ENCODE measurements at places on chromosomes 4 and X. TPM values are rescaled to one million over a fixed set of nuclear protein-coding genes. Genes with fewer than 3 reads are reported as not detected.
A peak's percentile ranks its signal among the peaks of the same experiment; 100 is the strongest.

DNA sequence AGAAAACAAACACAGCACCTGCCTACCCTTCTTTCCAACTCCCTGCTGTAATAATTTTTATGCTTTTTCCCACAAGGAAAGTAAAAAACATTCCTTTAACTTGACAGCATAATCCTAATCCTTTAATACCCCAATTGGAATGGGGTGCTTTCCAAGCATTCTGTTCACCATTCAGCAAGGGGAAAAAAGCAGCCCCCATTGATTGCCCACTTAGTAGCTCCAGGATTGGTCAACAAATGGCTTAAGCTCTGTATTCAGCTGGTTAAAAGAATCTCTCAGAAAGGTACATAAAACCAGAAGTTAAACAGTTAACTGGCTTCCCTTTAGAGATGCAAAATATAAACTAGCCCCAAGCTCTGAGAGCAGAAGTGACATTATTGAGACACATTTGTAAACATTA lies 194.8 kb upstream of the ATOH1 start:
- no peak for DNase-seq

- no peak for DNase-seq
Measured at GRCh38 chr4:100519205-100519604, 1.4 kb upstream of the EMCN start.

GRCh38 chr4:67101612-67102011 lies 443.7 kb downstream of the CENPC start:
- no peak for DNase-seq

GRCh38 chr4:1594871-1595788 lies 89.0 kb downstream of the FAM53A start:
- no peak for DNase-seq

DNA sequence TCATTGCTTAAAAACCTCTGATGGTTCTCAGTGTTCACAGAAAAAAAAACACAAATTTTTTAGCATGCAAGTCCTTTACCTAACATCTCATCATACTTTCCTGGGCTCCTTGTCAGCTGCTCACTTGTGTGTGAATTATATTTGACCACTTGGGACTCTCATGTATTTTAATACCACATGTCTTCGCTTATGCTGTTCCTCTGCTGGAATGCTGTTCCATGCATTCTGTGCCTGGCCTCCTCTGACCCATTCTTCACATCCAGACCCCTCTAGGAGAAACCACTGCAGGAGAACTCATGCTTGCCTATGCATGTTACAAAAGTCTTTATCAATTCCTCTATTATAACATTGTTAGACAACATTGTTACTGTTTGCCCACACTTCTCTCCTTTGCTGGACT lies 157.6 kb downstream of the PDGFRA start:
- no peak for DNase-seq

GRCh38 chrX:109840585-109840984 lies 107.5 kb upstream of the ACSL4 start:
- DNase-seq: no peak

The PFKFB1 gene
- 1.1 TPM for polyA plus RNA-seq

The PAGE1 gene
- polyA plus RNA-seq: not detected

GRCh38 chrX:132033166-132033565 lies 10.1 kb downstream of the STK26 start:
- no peak for DNase-seq

DNA sequence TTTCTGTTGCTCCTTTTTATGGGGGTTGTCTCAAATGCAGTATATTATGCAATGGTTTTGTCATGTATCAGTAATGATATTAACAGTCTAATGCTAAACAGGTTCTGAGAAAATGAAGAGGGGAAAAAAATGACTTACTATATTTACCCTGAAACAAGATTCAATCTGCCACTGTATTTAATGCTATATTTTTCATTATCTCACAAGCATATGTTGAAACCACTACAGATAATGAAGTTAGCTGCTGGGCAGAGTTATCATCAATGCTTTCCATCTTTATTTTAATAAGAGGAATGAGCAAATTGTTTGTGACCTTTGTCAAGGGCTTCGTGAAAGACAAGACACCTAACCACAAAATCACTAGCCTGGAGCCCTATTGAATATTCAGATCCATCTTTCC lies 32.6 kb upstream of the NAA11 start:
- DNase-seq: no peak

DNA sequence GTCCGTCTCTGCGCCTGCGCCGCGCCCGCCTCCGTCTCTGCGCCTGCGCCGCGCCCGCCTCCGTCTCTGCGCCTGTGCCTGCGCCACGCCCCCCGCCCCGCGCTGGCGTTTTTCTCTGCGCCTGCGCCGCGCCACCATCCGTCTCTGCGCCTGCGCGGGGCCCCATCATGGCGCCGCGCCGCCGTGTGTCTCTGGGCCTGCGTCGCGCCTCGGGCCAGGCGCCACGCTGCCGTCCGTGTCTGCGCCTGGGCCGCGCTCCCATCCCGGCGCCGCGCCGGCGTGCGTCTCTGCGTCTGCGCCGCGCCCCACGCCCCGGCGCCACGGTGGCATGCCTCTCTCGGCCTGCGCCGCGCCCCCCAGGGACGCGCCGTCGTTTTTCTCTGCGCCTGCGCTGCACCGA lies 51.8 kb upstream of the DUX4 start:
- DNase-seq: no peak

GRCh38 chr4:142776026-142776425 lies 70.1 kb downstream of the INPP4B start:
- no peak for DNase-seq

GRCh38 chr4:51835855-51836254 lies 7.1 kb upstream of the DCUN1D4 start:
- peak; percentile 41 for DNase-seq

DNA sequence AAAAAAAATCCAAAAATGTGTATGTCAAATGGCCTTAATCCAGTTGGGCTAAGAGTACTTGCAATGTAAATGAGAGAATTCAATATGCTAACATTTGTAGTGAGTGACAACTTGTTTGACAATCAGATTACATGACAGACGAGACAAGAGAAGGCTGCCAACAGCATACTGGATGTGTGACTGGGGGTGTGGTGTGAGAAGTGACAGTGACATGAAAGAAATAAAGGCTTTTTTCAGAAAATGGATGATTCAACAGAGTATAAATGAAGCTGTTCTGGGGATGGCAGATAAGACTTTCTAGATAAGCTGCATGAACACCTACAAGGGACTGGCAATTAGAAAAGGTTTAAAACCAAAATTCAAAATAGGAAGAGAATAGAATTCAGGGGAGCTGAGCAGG lies 143.4 kb downstream of the CENPC start:
- DNase-seq: no peak

The SATL1 gene
- 0.22 TPM for polyA plus RNA-seq

DNA sequence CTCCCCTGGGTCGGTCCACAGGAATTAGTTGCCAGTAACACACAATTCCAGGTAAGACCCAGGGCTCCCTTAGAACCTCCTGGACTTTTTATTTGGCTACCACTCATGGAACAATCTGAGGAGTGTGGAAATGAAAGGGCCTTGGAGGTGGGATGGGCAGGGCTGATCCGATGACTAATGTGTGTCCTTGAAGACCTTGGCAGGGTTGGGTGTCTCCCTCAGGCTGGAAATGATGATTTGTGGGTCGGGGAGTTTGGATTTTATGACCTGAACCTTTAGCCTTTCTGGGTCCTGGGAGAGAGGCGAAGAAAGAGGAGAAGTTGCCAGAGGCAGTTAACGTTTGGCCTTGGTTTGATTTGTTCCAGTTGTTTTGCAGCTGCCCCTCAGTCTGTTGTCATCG lies 425.0 kb downstream of the MID1IP1 start:
- peak; percentile 16 for DNase-seq
